ENCODE measurements at places on chromosomes 4 and X. TPM values are rescaled to one million over a fixed set of nuclear protein-coding genes. Genes with fewer than 3 reads are reported as not detected.

- no peaks in the 10 kb centered on the region for H3K27me3 ChIP-seq
- no peak overlapping the region for H3K27ac ChIP-seq
- no peak overlapping the region for H3K4me3 ChIP-seq
- H3K36me3 ChIP-seq = peaks cover 3% of the 10 kb centered on the region
- DNase-seq = no peak
These were observed 63.7 kb upstream of the FBXW7 start for GRCh38 chr4:152599636-152600035.

NR0B1 gene
- not detected for total RNA-seq

RBMXL3 gene
- not detected for total RNA-seq

DNA sequence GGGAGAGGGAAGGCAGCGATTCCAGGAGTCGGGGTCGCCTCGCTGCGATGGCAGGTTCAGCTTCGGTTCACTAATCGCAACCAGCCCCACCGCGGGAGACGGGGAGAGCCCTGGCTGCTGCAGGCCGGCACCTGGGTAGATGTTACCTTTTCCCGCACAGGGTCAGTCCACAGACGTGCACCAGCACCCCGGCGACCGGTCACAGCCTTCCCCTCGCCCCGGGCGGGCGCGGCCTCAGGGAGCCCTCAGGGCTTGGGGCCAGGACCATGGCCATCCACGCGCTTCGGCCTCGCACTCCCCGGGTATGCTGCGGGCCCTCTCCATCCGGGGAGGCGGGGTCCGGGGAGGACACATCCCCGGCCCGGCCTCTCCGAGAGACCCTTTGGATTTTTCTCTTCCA is 26.1 kb upstream of the EXOC1L start:
- H3K36me3 ChIP-seq = no peaks in the 10 kb centered on the region
- no peak overlapping the region for H3K4me3 ChIP-seq
- no peak overlapping the region for H3K27ac ChIP-seq
- peaks cover 44% of the 10 kb centered on the region for H3K27me3 ChIP-seq

PROM1 gene
- not detected for total RNA-seq

DNA sequence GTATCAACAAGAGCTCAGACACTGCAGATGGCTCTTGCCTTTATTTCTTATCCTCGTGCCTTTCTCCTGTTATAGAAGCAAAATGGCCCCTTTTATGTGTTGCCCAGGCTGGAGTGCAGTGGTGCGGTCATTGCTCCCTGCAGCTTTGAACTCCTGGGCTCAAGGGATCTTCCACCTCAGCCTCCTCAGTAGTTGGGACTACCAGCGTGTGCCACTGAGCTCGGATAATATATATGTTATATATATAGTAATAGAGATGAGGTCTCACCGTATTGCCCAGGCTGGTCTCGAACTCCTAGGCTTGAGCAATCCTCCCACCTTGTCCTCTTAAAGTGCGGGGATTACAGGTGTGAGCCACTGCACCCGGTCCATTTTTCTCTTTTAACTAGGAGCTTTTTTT is 79.7 kb downstream of the TMEM131L start:
- H3K27me3 ChIP-seq = no peaks in the 10 kb centered on the region
- no peak overlapping the region for H3K27ac ChIP-seq
- DNase-seq = no peak
- no peak overlapping the region for H3K4me3 ChIP-seq

DNA sequence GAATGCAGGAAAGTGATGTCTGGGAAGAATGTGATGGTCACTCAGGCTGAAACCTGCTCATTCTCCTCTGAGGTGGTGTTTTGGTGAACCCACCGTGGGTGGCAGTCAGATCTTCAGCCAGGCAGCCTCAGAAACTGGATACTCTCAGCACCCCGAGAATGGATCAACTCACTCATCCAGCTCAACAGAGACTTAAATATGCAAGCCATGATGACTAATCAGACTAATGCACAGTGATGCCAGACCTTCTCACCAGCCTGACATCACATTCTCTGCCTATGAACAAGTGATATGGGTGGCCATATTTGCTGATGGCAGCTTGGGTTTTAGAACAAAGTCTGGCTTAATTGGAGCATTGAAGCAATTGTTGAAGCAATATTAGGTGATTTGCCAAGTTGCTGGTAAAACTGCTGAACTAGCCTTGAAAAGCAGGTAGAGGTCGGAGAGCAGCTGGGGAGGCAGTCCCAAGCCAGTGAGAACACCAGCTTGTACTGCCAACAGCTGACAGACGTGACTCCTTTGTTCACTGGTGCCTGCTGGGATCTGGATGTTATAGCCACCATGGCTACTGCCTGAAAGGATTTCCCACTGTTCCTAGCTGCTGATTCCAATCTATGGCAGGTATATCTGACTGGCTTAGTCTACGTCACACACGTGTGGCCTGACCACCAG is 608.1 kb downstream of the MID1IP1 start:
- H3K4me3 ChIP-seq = no peak overlapping the region
- H3K27me3 ChIP-seq = peaks cover 2% of the 10 kb centered on the region
- H3K4me1 ChIP-seq = no peaks in the 10 kb centered on the region
- DNase-seq = no peak

ABCD1 gene
- total RNA-seq = 2.8 TPM

UGT2A1 gene
- total RNA-seq = not detected

DNA sequence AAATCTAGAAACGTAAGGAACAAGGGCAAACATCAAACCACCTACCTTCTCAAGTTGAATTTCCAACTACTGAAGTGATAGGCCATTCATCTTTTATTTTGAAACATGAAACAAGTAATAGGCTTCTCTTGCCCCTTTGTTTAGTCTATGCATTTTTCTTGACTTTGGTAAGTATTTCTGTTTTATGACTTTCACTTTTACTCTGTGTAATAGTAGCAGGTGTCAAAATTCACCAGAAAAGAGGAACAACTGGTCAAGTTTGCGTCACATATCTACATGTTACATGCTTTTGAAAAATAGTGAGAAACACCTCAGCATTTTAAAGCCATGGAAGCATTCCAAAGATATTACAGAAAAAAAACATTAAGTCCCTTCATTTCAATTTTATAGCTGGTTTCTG is 157.1 kb upstream of the FTHL17 start:
- H3K36me3 ChIP-seq = no peaks in the 10 kb centered on the region
- H3K27ac ChIP-seq = peak overlapping the region; percentile 87
- peak overlapping the region; percentile 46 for H3K4me3 ChIP-seq
- DNase-seq = no peak
- H3K27me3 ChIP-seq = no peaks in the 10 kb centered on the region

GRCh38 chrX:92270936-92271855 is 492.0 kb downstream of the PCDH11X start:
- no peak for DNase-seq
- no peaks in the 10 kb centered on the region for H3K36me3 ChIP-seq
- H3K4me1 ChIP-seq = no peaks in the 10 kb centered on the region
- H3K27me3 ChIP-seq = no peaks in the 10 kb centered on the region
- H3K4me3 ChIP-seq = no peak overlapping the region

UPF3B gene
- 14.0 TPM for total RNA-seq

GRCh38 chr4:78058591-78059523 is 1.7 kb downstream of the FRAS1 start:
- peaks cover 43% of the 10 kb centered on the region for H3K27me3 ChIP-seq
- no peak for DNase-seq
- H3K4me1 ChIP-seq = peaks cover 32% of the 10 kb centered on the region
- no peak overlapping the region for H3K27ac ChIP-seq

GRCh38 chr4:121758925-121759568 is 5.9 kb downstream of the SMIM43 start:
- peaks cover 2% of the 10 kb centered on the region for H3K4me1 ChIP-seq
- no peak overlapping the region for H3K4me3 ChIP-seq
- H3K36me3 ChIP-seq = no peaks in the 10 kb centered on the region
- H3K27ac ChIP-seq = no peak overlapping the region

TBC1D8B gene
- total RNA-seq = 6.5 TPM

- H3K4me3 ChIP-seq = no peak overlapping the region
- no peaks in the 10 kb centered on the region for H3K4me1 ChIP-seq
- DNase-seq = no peak
- H3K27ac ChIP-seq = no peak overlapping the region
- no peaks in the 10 kb centered on the region for H3K36me3 ChIP-seq
These were observed 67.5 kb upstream of the MND1 start for GRCh38 chr4:153276971-153277370.

DNA sequence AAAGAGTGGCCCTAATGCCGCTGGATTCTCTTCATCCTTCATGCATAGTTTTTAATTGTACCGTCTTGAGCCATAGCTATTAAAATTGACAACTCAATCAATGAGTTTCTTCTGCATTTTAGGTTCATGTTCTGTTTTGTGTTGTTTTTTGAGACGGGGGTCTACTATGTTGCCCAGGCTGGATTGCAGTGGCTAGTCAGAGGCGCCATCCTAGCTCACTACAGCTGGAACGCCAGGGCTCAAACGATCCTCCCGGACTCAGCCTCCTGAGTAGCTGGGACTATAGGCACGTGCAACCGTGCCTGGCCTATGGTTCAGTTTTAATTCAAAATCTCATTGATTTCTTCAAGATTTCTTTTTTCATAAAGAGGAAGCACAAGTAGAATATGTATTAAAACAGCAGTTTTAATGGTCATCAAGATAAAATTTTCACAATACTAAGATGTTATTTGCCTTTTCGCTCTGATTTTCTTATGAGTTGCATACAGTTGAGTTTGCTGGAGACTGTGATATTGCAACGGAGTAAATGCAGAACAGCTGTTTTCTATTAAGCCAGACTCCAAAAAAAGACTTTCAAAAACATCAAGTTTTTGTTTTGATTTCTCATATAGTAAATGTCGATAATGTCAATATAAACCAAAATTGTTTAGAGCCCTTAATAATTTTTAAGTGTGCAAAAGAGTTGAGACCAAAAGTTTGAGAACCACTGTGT is 1.1 kb upstream of the STX18 start:
- H3K36me3 ChIP-seq = peaks cover 31% of the 10 kb centered on the region
- DNase-seq = no peak
- no peaks in the 10 kb centered on the region for H3K27me3 ChIP-seq
- H3K4me1 ChIP-seq = peaks cover 42% of the 10 kb centered on the region

TCEAL8 gene
- 14.6 TPM for total RNA-seq

KLF8 gene
- 15.2 TPM for total RNA-seq

- no peaks in the 10 kb centered on the region for H3K36me3 ChIP-seq
- no peak overlapping the region for H3K4me3 ChIP-seq
- no peak for DNase-seq
- no peak overlapping the region for H3K27ac ChIP-seq
These were observed 125.3 kb upstream of the VAMP7 start for GRCh38 chrX:155755706-155756337.

DNA sequence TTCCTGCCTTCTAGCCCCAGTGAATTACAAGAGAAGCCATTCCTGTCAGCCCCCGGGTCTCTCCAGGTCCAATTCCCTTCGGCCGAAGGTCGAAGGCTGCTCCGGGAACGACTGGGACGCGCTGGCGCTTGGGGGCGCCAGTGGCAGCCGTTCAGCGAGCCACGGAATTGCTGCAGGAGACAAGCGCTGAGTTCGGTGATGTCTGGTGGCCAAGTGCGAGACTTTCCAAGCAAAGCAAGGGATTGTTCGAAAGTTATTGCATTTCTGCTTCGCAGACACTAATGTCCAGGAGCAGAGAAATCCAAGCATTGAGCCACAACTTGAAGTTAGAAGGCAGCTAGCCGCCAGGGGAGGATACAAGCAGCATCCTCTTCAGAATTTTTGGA is 1.1 kb upstream of the DKK2 start:
- peaks cover 49% of the 10 kb centered on the region for H3K27me3 ChIP-seq
- H3K4me3 ChIP-seq = no peak overlapping the region
- DNase-seq = no peak
- H3K4me1 ChIP-seq = peaks cover 12% of the 10 kb centered on the region

- H3K27ac ChIP-seq = no peak overlapping the region
- no peaks in the 10 kb centered on the region for H3K27me3 ChIP-seq
- H3K36me3 ChIP-seq = peaks cover 27% of the 10 kb centered on the region
These were observed 19.4 kb upstream of the CPLX1 start for GRCh38 chr4:845233-845835.

- H3K36me3 ChIP-seq = no peaks in the 10 kb centered on the region
- H3K27me3 ChIP-seq = no peaks in the 10 kb centered on the region
- no peak overlapping the region for H3K27ac ChIP-seq
- DNase-seq = no peak
- H3K4me3 ChIP-seq = no peak overlapping the region
- H3K4me1 ChIP-seq = peaks cover 6% of the 10 kb centered on the region
These were observed 22.3 kb upstream of the CLOCK start for GRCh38 chr4:55568905-55569504.

GRCh38 chrX:2626750-2627149 is 64.3 kb upstream of the CD99 start:
- H3K27ac ChIP-seq = no peak overlapping the region
- H3K36me3 ChIP-seq = peaks cover 88% of the 10 kb centered on the region
- H3K4me1 ChIP-seq = peaks cover 39% of the 10 kb centered on the region
- DNase-seq = no peak
- H3K4me3 ChIP-seq = no peak overlapping the region

SLC9B1 gene
- 2.5 TPM for total RNA-seq

GRCh38 chrX:49198540-49199314 is 1.3 kb downstream of the SYP start:
- H3K4me3 ChIP-seq = no peak overlapping the region
- no peak for DNase-seq
- no peak overlapping the region for H3K27ac ChIP-seq
- H3K36me3 ChIP-seq = no peaks in the 10 kb centered on the region
- H3K4me1 ChIP-seq = peaks cover 9% of the 10 kb centered on the region
- H3K27me3 ChIP-seq = no peaks in the 10 kb centered on the region

- no peaks in the 10 kb centered on the region for H3K36me3 ChIP-seq
- no peak overlapping the region for H3K4me3 ChIP-seq
- H3K27ac ChIP-seq = no peak overlapping the region
- peaks cover 4% of the 10 kb centered on the region for H3K4me1 ChIP-seq
- DNase-seq = no peak
- no peaks in the 10 kb centered on the region for H3K27me3 ChIP-seq
These were observed 169.8 kb downstream of the SCFD2 start for GRCh38 chr4:53195815-53196661.

GRCh38 chr4:165834116-165834515 is 38.9 kb upstream of the TLL1 start:
- H3K4me1 ChIP-seq = no peaks in the 10 kb centered on the region
- no peaks in the 10 kb centered on the region for H3K36me3 ChIP-seq
- no peak overlapping the region for H3K4me3 ChIP-seq
- no peaks in the 10 kb centered on the region for H3K27me3 ChIP-seq

Data from activated B cell treated with CpG ODN at 0.5 μM for 24 hours (primary cell).